Stimulated activated CD4-positive, alpha-beta T cell treated with anti-CD3 and anti-CD28 coated beads, Interleukin-12 subunit alpha, Interleukin-12 subunit beta, amount 100 ng/mL, for 48 hours (primary cell): ENCODE measurements at places on chromosomes 1 and 21.

- peak; percentile 78 for DNase-seq
Measured at GRCh38 chr1:203304919-203305808, at the start of gene BTG2. Gene BTG2, plus strand, starts transcription at chr1:203305519. Its CDS starts 88 bp downstream, at chr1:203305607.

GRCh38 chr1:228043281-228043848, 36.6 kb downstream of the WNT3A start:
- DNase-seq: no peak

GRCh38 chr1:92486251-92487077, at the start of gene GFI1:
Gene GFI1, minus strand, starts transcription at chr1:92486925. Its CDS starts 3,438 bp downstream, at chr1:92483487.
- DNase-seq: peak; percentile 74

DNA sequence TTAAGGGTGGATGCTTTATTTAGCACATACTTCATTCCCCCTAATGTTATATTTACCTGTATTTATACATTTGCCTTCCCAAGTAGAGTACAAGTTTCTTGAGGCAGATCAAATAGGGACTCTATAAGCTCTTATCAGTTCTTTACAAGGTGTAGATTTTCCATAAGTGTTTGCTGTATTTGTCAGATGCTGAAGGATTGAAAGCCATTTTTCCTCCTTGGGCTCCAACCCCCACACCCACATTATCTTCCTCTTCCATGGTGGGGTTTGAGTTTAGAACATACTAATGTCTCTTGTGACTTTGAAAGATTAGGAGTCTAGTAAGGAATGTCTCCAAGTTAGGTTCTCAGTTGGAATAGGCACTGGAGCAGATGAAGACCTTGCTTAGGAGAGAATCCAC, 2.4 kb upstream of the CHI3L2 start:
- no peak for DNase-seq

DNA sequence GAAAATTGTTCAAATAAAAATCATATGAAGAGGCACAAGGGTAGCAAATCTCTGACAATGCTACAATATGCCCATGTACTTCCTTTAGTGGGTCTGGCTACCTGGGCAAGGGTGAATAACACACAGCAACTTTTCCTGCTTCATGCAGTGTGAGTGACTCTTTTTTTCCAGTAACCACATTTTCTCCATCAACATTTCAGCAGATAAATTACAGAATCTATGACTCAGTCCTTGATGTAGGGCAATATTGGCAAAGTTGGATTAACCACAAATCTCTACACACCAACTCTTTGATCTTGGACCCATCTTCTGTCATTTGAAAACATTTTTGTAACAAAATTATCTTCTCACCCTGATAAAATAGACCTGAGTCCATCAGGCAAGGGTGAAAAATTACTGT, 31.7 kb downstream of the ERICH3 start:
- DNase-seq: no peak

DNA sequence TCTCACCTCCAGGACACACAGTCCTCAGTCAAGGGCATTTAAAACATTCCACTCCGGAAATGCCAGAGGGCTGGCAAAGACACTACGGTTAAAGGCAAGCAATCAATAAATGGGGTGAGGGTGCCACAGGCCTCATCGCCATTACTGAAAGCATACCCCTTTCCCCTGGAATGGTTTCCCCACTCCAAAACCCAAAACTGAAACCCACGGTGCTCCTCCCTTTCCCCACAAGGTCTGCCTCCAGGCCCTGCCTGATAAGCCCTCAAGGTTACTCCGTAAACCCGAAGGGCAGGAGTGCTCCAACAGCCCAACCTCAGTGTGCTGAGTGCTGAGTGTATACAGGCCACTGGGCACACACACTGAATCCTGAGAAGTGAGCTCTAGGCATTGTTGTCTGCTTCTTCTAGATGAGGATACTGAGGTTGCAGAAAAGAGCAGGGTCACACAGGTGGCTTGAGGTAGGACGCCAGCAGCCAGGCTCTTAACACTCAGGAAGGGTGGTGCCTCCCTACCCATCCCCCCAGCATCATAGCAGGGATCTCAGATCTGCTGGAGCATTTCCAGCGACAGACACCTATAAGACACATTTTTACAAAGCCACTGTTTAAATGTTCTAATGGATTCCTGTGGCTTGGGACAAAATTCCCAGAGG, 29.0 kb downstream of the SSBP3 start:
- no peak for DNase-seq

- peak; percentile 8 for DNase-seq
Measured at GRCh38 chr1:156961709-156962108, 41.3 kb downstream of the LRRC71 start.

DNA sequence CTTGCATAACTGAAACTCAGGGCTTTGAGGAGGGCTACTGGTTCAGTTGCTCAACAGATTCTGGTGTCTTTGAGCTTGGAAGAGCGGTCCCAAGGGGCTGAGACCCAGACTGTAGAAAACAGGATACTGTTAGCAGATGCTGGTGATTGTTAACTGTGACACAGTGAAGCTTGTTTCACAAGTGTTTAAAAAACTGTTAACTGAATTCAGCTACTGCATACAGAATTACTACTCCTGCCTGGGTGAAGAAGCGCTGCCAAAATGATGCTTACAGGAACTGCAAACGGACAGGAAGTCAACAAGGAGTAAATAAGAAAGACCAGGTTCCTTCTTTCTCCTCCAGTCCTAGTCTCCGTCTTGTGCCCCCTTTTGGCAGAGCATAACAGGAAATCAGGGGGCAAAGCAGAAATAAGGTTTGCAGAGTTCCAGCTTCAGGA, 195.3 kb upstream of the USP25 start:
- no peak for DNase-seq

DNA sequence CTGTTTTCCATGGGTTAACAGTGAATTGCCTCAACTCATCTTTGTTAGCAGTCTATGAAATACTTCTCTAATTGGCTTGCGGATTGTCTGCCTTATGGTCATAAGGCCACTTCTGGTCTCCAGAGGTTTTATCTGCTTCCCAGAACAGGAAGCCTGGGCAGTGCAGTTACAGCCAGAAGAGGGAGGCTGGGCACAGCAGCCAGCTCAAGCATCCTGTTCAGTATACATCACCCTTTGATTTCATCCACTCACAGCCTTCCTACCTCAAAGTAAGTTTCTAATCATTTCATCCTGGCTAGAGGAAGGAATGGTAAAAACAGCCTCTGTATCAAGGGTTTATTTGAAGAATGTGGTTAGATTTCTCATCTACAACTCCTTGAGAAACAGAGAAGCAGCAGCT, 311.5 kb upstream of the DEPDC1 start:
- DNase-seq: no peak

GRCh38 chr1:172390683-172391551, 29.6 kb upstream of the C1orf105 start:
- no peak for DNase-seq

DNA sequence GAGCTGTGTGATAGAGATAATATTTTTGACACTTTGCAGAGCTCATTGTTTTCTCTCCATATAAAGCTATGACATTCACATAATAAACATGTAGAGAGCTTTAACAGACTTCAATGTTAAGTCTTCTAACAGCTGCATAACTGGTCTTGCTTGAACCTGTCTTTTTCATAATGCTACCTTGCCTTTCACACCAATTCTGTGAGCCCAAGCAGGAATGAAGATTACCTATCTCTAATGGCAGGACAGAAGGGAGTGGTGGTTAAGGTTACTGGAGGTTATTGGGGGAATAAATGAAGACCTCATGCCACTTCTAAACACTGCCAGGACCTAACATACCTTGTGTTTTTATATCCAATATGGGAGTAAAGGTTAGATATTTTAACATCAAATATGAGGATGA, 2.3 kb upstream of the CD55 start:
- no peak for DNase-seq

DNA sequence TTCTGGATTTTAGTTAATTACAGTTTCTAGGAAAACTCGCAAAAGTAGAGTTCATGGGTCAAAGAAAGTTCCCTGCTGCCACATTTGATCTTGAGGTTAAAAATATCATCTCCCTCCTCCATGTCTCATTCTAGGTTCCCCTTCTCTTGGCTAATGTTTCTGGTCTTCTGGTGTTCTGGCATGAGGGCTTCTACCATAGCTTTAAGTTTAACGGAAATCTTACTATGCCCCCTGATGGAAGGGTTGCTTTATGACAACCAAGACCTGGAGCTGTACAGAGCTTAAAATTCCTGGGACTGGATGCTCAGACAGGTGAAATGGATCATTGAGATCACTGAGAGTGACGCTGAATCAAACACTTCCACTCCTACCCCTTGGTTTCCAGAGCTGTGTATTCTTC, 1881.7 kb downstream of the MRPL39 start:
- DNase-seq: no peak

DNA sequence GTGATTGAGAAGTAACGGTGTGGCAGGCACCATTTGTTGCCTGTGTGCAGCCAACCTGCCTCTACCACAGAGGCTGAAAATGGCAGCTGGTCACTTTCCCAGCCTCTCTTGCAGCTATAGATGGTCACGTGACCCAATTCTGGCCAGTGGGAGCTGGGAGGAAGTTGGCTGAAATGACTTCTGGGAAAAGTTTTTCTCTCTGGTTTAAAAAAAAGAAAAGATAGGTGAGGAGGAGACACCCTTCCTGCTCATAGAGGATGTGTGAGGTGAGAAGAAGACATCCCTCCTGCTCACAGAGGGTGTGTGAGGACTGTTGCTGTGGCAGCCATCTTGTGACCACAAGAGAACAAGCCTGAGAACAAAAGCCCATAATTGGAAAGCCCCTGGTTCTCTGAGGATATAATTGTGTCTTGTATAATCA, 122.8 kb downstream of the SYF2 start:
- no peak for DNase-seq

- DNase-seq: no peak
Measured at GRCh38 chr1:55670331-55671082, 455.3 kb upstream of the USP24 start.

DNA sequence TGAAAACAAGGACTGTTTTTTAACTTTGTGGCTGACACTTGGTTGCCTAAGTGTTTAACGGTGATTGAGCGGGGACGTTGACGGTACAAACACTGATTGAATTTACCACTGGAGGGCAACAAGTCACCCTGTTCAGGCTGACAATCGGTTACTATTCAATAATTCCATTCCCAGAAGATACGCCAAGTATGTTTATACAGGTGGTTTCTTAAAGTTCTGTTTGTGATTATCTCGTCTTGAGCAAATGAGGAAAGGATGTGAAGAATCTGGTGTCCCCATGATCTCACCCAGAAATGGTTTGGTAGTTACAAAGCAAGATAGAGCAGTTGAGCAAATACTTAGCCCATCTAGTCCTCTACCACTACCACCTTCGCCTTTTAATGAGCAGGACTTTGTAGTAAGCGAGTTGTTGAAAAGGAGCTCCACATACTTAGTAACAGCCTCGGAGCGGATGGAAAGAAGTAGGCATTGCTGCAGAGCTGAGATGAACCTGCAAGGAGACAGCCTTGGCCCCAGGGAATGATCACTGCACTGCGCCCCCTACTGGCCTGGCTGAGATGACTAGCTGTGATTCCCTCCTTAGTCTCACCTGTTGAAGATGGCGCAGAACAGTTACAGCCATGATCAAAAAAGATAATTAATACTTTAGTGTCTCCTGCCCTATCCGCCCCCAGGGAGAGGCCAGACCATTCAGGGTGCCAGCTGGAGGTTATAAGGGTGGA, 36.3 kb downstream of the IFNAR1 start:
- peak; percentile 95 for DNase-seq

GRCh38 chr1:27473755-27474154, 16.2 kb downstream of the WASF2 start:
- DNase-seq: no peak

DNA sequence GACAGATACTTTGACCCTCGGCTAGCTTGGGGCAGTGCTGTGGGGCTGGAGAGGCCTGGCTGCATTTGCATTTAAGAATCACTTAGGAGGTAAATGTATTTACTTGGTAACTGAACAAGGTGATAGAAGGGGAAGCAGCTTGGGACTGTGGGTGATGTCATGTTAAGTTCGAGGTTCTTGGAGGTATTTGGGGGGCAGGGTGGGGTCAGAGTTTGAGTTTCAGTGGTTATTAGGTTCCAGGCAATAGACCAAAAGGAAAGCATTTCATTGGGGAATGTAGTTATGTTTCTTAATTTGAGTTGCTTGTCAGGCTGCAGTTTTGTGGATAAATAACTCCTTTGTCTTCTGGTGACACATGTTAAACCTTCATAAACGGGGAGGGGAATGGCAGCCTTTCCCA, 2.4 kb upstream of the FAM78B start:
- DNase-seq: no peak

- no peak for DNase-seq
Measured at GRCh38 chr21:43754948-43755781, 20.9 kb downstream of the CSTB start.

GRCh38 chr1:34982820-34983376, 2.2 kb downstream of the TMEM35B start:
- DNase-seq: no peak

- no peak for DNase-seq
Measured at GRCh38 chr1:28862571-28863403, 50.8 kb downstream of the OPRD1 start.

- no peak for DNase-seq
Measured at GRCh38 chr1:23551849-23552248, 7.5 kb downstream of the ID3 start.
